ENCODE measurements at places on chromosomes 3 and 15.

- no peak for DNase-seq
Observed at GRCh38 chr3:146159616-146160320, 1.2 kb downstream of the PLOD2 start.

- no peak for DNase-seq
Observed at GRCh38 chr3:172839679-172840078, 89.2 kb downstream of the ECT2 start.

GRCh38 chr3:115071601-115072000, 75.5 kb downstream of the ZBTB20 start:
- DNase-seq: no peak

- no peak for DNase-seq
Observed at GRCh38 chr3:6929918-6930317, 69.0 kb downstream of the GRM7 start.

- DNase-seq: no peak
Observed at GRCh38 chr3:127405010-127405598, 117.3 kb upstream of the PRR20G start.

DNA sequence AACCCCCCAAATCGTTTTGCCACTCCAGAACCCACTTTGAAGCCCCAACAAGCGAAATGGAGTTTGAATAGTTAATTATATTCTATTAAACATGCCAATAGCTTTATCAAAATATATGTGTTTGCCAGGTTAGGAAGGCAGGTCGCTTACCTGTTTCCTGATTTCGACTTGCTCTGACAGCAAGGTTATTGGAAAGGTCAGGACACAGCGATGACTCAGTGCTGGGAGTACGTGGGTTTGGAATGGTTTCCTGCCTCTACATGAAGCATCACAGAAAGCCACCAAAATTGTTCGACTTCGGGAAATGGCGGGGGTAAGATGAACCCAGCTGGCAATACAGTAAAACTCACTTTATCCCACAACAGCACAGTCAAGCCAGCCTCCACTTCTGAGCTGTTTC, 135.6 kb upstream of the ABI3BP start:
- DNase-seq: no peak

DNA sequence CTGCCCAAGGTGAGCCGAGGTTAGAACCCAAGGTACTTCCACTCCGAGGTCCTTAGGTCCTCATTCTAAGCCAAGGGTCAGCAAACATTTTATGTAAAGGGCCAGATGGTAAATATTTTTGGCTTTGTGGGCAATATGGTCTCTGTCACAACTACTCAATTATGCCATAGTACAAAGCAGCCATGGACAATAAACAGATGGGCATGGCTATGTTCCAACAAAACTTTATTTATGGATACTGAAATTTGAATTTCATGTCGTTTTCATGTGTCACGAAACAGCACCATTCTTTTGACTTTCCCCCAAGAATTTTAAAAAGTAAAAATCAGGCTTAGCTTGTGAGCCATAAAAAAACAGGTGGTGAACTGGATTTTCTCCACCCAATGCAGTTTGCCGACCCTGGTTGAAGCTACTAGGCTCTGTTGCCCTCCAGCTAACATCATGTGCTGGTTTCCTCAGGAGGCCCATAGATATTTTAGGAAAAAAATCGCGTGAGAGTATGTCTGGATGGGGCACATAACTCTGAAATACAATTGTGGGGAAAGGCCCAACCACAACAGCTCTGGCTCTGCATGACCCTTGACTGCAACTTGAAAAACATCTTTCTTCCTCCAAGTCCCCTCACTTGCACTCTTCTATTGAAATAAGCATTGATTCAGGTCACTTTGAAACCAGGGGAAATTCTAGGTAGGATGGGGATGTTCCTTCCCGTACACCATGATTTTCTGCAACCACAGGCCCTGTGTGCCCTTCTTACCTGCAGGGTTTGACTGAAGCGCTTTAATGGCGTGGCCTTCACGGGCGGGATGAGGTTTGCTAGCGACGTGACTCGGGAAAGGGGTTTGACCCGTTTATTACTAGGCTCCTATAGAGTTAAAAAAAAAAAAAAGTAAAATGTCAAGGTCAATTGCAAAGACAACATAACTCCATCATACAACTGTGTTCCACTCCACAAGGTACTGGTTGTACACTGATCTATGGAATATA, 28.5 kb downstream of the ARHGEF3 start:
- no peak for DNase-seq
